ENCODE measurements at places on chromosomes 11 and 22.

DNA sequence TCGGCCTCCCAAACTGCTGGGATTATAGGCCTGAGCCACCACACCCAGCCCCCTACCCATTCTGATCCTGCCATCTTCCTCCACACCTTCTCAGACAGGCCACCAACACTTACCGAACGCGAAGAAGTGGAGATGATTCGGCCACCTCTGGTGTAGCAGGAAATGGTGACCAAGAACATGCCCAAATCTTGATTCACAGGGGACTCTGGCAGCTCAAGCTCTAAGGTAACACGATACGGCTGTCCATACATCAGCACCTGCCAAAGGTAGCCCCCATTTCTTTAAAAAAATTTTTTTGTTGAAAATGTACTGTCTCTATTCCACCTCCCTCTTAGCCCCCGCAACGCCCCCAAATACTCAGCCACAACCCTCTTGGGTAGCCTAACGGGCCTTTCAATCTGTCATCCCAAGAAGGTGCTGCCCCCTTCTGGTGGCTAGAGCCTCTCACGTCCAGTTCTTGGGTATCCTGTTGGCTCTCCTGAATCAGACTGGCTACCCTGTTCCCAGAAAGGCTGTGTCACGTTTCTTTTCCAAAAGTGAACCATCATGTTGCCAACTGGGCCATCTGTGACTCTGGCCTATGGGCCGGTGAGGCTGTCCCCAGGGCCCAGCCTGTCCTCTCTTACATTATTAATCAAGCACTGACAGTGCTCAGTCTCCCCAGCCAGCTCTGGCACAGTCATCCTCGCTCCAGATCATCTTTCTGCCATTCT, 5.3 kb upstream of the LRRN4CL start:
- peak; percentile 76 for DNase-seq

DNA sequence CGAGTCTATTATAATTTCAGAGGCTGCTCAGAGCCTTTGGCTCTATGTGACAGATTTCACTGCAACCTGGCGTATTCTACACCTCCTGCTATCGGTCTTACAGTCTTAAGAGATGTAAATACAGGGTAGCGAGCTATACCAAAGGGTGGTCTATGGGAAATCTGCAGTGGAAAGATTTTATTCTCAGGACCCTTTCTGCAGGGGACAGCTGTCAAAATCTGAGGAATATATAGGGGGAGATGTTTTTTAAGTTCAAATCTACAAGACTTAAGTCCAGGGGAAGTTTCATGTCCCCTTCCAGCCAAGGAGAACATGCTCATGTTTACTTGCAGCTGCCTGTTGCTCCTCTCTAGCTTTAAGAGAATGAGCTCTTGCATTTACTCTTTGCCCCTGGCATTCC, 62.7 kb downstream of the MICAL2 start:
- DNase-seq: no peak

- DNase-seq: no peak
Observed at GRCh38 chr11:81380395-81380794, 1353.3 kb downstream of the FAM181B start.

DNA sequence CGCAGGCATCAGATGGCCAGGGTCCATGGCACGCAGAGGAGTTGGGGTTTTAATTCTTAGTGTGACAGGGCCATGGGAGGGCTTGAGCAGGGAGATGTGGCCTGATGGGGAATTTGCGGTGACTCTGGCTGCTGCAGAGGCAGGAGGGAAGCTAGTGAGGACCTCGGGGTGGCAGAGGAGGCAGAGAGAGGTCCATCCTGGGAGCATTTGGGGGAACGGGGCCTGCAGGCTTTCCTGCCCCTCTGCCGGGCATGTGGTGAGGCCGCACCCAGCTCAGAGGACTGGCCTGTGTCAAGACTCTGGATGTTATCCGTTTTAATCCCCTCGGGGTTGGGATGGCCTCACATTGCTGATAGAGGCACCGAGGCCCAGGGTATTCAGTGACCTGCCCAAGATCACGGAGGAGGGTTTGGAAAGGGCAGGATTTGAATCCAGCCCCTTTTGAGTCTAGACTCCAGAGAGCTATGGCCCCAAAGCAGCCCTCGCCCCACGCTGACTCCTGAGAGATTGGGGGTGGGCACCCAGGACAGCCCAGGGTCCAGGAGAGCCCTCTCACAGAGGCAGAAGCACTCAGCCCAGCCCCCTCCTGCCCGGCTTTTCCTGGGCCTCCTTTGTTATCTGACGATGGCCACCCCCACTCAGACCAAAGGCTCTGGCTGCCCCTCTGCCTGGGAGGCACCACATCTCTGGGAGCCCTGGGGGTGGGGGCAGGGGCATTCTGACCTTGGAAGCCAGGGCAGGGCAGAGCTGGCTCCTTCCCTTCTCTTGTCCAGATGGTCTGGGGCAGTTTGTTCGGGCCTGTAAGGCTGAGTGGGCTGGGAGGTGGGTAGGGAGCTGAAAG, 13.9 kb downstream of the MGAT3 start:
- no peak for DNase-seq

DNA sequence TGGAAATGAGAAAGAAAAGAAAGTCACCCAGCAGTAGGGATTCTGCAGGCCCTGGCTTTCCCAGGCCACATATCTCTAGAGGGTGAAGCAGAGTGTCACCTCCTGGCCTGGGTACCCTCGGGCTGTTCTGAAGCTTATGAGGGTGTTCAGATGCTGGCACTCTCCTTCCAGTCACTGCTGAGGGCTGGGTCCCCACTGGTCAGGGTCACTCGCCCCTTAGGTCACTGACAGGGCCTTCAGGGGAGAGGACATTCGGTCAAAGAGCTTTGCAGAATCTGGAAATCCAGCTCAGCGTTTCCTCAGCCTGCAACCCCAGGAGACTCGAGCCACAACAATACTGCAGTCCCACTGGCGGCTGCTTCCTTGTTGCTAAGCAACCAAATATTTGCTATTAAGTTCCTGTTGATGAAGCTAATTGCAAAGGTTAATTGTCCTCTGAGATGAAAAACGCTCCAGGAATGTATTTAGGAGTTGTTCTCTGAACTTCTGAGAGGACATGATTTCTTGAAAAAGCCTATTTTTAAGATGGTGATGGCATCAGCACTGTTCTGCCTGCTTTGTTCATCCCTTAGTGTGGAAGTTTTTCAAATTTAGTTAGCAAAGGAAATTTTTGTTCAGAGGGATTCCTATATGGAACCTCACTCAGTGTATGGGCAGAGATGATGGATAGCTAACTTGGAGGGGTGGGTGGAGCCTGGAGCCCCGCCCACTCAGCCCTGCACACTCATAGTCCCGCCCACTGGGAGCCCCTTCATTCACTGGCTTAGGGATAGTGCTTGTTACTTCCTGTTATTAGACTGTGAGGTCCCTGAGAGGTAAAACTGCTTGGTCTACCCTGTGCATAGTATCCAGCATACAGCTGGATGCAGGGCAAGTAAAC, 109.2 kb downstream of the CSNK2A3 start:
- peak; percentile 87 for DNase-seq

DNA sequence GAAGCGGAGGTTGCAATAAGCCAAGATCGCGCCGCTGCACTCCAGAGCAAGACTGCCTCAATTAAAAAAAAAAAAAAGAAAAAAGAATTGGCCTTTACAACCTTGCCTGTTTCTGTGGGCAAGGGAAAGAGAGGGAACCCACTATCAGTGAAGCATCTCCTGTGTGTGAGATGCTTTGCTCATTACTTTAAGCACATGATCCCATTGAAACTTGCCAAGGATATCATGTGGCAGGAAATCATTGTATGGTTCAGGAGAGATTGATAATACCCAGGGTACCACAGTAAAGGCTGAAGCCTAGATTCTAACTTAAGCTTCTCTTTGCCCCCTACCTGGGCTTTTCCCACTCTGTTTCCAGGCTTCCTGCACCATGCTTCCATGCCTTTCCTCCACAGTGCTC, 3.6 kb downstream of the LDLRAD3 start:
- DNase-seq: no peak

DNA sequence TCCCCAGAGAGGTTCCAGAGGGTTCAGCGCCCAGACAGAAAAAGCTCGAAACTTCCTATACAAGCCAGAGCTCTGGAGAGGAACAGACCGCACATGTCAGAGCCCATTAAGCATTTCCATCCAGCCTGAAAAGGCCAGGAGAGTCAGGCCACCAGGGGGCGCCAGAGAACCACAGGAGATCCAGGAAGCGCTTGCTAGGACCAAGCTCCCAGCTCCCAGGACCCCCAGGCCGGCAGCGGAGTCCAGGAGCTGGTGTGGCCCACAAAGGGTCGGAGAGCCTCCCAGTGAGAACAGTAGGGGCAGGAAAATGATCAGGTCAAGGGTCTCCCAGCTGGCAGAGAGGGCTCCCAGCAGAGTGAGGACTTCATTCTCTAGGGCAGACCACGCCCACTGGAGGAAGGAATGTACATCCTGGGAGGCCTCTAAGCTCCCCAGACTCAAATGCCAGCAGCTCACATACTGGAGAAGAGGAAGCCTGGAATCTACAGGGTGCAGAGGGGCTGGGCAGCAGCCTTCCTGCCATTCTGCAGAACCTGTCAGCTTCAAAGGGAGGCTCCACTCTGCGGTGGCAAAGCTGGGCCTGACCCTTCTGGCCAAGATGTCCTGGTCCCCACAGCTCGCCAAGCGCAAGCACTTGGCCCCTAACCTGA, 2.1 kb upstream of the MEI1 start:
- peak; percentile 90 for DNase-seq

DNA sequence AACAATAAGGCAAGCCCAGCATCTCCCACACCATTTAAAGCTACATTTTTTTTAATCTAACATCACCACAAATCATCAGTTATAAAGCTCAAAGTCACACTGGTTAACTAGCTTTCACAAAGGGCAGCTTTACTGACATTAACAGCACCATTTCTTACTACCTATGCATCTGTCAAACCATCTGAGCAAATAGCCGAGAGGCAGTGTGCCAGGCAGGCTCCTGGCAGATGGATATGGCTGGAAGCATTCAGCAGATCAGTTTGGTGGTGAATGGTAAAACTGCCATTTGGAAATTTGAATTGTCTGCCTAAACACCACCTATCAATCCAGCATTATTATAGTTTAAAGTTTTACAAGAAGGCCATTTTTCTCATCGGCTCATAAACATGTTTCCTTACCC, 131.2 kb downstream of the TTC28 start:
- no peak for DNase-seq

GRCh38 chr22:22049684-22050083, 67.1 kb upstream of the TOP3B start:
- DNase-seq: no peak

DNA sequence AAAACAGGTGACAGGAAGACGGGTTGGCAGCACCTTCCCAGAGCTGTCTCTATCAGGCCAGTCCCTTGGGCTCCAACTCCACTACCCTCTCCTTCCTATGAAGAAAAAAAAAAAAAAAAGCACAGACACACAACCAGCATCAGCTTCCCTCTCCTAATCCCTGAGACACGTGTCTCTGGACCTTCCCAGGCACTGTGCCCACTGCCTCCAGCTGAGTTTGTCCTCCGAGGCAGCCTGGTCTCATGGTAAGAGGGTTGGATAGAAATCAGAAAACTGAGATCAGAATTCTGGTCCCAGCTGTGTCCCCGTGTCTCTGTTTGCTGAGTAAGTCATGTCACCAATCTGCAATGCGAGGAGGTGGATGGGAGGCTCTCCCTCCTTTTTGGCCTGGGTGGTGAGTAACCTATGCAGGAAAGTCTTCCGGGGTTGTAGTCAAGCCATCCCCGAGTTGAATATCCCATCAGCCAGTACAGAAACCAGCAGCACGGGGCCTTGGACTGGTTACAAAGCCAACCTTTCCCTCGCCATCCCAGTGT, 193.7 kb upstream of the TBCEL start:
- no peak for DNase-seq

DNA sequence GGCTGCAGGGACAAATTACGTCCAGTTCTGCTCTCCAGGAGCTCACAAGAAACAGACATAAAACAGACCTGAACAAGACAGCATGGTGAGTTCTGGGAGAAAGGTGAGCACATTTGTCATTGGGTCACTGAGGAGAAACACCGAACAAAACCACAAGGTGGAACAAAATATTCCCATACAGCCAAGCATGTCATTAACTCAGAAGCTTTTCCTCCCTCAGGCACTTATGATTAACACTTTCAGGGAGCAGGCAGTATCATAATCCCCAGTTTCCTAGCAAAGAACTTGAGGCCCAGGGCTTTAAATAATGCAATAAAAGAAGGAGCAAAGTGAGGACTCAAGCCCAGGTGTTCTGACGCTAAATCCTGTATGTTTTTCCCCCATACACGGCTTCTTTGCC, 43.0 kb downstream of the P4HA3 start:
- DNase-seq: no peak

DNA sequence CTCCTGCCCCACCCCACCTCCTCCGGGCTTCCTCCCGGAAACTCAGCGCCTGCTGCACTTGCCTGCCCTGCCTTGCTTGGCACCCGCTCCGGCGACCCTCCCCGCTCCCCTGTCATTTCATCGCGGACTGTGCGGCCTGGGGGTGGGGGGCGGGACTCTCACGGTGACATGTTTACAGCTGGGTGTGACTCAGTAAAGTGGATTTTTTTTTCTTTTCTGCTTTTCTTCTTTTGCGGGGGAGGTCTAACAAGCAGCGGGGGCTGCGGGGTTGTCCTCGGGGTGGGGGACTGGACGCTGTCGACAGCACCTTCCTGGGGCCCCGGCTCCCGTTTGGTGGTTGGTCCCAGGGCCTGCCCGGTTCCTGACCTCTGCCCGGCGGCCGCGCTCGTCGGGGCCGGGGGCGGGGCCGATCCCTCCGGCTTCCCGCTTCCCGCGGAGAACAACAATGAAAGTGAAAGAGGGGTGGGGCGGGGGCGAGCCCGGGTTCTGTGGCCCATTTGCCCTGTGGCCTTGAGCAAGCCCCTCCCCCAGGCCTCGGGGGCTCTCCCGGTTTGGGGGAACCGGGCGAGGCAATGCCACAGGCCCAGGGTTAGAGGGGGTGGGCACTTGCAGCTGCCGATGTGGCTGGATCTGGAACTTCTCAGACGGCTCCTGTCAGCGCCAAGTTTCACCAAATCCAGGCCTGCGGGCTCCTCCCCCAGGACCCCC, 975 bp upstream of the MDK start:
- no peak for DNase-seq

GRCh38 chr11:2518111-2518982, 73.5 kb downstream of the KCNQ1 start:
- DNase-seq: no peak

DNA sequence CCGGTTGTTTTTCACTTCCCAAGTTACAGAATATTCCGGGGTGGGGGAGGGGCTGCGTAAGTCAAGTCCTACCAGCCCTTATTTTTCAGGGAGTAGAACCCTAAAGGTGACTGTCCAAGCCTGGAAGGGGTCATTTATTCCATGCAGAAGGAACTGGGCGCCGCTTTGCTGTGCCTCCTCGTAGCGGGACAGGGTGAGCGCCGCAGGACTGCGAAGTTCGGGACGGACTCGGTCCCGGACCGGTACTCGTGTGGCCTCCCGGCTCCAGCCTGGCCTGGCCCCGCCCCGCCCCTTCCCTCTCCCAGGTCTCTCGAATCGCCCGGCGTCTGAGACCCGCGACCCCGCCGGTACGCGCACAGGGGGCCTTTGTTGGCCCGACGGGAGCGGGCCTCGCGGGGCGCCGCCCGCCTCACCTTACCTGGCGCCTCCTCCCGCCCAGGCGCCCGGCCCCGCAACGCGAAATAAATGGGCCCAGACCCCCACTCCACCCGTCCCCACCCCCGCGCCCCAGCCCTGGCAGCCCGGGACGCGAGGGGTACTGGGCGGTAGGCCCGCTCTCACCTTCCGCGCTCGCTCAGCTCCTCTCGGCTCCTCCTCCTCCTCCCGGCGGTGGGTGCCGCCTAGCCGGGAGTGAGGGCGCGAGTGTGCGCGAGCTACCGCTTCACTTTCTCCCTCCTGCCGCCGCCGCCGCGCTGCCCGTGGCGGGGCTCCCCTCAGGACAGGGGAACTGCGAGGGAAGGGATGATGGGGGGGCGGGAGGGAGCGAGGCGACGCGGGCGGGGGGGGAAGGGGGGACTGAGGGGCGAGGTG, 698 bp downstream of the PAK1 start:
- no peak for DNase-seq

Measured in OCI-LY7 (cell line).